ENCODE measurements at places on chromosomes 13 and 19.

DNA sequence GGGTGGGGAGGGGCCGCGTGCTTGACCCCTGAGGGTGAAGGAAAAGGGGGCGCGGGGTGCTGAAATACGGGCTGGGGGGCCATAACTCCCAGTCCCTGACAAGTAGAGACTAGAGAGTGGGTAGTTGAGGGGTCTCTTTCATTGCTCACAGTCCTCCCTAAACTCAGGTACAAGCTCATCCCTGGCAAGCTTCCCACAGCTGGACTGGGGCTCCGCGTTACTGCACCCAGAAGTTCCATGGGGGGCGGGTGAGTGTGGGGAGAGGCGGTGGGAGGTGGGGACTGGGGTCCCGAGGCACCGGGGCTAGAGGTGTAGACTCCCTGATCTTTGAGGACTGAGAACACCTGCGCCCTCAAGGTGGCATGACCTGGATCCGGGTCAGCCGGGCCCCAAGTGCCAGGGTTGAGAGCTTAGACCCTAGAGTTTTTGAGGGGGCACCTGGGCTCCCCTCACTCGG is 1.3 kb downstream of the ETV2 start:
- DNase-seq, result no peak

DNA sequence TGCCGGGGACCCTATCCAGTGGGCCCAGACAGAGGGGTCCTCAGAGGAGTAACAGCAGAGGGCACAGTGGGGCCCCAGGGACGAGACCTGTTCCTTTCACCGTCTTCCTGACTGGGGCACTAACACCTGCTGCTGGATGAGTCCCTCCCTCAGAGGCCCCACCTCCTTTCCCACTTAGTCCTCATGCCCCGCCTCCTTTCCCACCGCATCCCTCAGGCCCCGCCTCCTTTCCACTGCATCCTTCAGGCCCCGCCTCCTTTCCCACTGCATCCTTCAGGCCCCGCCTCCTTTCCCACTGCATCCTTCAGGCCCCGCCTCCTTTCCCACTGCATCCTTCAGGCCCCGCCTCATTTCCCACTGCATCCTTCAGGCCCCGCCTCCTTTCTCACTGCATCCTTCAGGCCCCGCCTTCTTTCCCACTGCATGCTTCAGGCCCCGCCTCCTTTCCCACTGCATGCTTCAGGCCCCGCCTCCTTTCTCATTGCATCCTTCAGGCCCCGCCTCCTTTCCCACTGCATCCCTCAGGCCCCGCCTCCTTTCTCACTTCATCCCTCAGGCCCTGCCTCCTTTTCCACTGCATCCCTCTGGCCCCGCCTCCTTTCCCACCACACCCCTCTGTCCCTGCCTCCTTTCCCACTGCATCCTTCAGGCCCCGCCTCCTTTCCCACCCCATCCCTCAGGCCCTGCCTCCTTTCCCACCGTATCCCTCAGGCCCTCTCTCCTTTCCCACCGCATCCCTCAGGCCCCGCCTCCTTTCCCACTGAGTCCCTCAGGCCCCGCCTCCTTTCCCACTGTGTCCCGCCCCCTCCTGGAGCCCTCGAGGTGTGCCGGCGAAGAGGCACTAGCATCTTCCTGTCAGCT is 6.7 kb downstream of the SPPL2B start:
- DNase-seq, result no peak

DNA sequence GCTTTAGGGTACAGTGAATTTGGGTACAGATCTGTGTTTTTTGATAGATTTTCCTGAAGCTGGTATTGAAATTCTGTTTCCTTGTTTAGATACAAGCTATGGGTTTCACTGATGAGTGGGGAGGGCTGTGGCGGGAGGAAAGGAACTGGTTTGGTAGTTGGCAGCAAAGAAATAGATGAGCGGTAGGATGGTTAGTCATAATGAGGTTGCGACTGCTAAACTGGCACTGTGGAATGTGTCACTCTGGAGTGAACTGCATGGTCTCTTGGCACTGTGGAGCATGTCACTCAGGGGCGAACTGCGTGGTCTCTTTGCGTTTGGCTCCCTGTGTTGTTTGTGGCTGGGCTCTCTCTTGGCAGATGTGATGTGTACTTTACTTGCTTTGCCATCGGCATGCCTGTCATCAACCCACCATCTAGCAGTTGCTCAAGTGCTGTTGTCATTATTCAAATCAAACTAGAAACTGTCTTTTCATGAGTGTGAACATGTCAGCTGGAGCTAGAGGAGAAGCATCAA is 82.1 kb downstream of the ATP8A2 start:
- no peak for DNase-seq

- peak; percentile 5 for DNase-seq
Observed at GRCh38 chr19:56566904-56567273, 379 bp upstream of the ZNF470 start.

- DNase-seq, result no peak
Observed at GRCh38 chr19:1063030-1063908, 3.7 kb upstream of the ARHGAP45 start.

GRCh38 chr19:47093841-47094240 is 19.7 kb downstream of the ZC3H4 start:
- no peak for DNase-seq

- no peak for DNase-seq
Observed at GRCh38 chr13:24605923-24606372, 74.3 kb upstream of the ATP12A start.

DNA sequence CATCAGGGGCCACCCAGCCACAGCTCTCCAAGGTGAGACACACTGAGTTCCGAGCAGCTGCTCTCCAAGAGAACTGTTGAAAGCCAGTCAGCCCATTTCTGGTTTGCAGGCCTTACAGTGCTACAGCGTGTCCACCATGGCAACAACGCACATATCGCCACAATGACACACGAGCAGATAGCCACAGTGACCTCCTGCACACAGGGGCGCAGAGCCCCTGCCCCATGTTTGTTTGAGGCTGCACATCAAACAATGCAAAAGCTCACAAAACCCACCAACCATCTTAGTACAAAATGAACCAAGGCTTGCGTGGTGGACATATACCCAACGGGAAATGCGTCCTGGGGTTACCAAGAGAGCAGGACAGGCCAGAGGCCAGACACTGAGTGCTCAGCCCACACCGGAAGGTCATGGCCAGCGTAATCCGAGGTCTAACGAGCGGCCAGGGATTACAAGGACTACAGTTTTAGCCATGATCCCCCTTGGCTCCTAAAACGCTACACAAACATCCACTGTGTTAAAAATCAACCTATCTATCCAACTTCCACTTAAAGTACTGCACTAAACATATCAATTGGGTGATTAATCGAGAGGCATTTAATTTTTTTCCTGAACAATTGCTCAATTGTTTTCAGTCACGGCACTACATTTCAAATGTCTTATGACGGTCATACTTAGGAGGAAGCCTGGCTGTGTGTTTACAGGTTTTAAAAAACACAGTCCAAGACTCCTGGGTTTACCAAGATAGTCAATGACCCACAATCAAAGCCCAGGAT is 56.0 kb downstream of the STK24 start:
- DNase-seq, result no peak

DNA sequence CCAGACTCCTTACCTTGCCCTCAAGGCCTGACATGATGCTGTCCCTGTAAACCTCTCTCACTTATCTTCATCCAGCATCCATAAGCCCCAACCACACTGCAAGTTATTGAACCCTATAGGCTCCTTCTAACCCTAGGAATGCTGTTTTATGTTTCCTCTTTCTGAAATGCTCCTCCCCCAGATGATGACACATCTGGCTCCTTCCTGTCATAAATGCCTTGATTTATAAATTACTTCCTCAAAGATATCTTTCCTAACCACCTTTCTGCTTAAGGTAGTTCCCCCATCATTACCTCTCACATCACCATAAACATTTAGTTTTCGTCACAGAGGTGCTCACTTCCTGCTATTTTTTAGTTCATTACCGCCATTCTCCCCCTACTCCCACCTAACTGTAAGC is 12.3 kb downstream of the RUBCNL start:
- DNase-seq, result no peak

DNA sequence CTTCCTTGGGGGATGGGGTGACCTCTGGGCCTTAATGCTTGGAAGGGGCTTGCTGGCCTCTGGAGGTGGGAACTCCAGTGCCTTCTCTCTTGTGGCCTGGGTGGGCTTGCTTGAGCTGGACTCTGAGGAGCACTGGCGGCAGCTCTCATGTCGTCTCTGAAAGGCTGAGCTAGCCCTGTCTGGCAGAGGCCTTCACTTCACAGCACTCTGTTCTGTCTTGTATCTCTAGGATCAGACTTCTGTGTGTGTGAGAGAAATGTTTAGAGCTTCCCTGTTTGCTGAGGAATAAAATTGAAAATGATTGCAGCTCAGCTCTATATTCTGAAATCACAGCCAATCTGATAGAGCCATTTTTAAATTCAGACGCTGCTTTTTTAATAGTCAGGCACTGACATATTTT is 185.3 kb downstream of the KCNRG start:
- no peak for DNase-seq

GRCh38 chr13:52994865-52995264 is 33.7 kb upstream of the OLFM4 start:
- no peak for DNase-seq

DNA sequence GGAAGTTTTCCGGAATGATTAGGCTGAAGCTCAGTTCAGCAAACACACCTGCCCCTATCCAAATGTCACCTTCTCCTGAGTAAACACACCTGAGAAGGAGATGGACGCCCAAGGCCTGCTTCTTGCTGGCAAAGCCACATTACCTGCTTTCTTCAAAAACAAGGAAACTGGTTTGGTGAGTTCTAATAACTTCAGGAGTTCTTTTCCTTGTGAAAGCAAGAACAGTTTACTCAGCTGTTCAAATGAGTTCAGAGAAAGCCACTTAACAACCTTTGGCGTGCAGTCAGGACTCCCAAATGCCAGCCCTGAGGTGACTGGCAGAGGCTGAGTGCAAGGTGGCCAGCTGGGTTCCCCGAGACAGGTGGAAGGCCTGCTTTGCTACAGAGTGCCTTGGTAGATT is 160.5 kb downstream of the STK24 start:
- no peak for DNase-seq

- DNase-seq, result no peak
Observed at GRCh38 chr13:60482012-60482411, 85.0 kb downstream of the TDRD3 start.

DNA sequence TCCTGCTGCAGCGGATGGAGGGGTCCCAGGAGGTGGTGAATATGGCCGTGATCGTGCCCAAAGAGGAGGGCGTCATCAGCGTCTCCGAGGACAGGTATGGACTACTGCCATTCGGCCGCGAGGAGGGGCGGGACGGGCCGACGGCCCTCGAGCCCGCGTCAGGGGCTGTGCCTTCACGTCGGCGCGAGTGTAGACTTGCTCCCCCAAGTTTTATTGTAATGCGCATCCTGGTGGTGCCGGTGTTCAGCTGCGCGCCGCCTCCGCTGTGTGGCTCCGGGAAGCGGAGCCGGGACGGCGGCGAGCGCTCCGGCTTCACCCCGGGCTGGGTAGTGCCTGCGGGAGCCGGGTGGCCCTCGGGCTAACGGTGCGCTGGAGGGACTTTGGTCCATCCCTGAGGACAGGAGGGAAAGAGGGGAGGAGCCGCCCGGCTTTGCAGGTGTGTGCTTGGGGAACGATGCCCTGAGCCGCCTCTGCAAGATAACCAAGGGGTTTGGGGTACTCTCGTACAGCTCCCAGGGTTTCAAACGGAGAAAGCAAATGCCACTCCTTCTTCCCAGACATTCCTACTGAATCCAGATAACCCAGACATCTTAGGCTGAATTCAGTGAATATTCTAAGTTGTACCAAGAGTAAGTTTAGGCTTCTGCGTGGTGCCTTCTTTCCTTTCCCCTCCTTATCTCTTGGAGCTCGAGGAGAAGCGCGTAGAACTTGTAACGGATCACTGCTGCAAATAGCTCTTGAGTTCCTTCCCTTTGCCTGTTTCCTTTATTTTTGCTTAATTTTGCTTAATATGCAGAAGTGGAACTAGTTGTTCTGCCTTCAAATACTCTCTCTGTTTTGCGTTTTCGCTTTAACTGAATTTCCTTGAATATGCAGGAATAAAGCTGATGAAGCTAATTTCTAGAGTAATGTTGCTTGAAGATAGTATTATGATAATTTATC is 740 bp downstream of the WDFY2 start:
- DNase-seq, result no peak

DNA sequence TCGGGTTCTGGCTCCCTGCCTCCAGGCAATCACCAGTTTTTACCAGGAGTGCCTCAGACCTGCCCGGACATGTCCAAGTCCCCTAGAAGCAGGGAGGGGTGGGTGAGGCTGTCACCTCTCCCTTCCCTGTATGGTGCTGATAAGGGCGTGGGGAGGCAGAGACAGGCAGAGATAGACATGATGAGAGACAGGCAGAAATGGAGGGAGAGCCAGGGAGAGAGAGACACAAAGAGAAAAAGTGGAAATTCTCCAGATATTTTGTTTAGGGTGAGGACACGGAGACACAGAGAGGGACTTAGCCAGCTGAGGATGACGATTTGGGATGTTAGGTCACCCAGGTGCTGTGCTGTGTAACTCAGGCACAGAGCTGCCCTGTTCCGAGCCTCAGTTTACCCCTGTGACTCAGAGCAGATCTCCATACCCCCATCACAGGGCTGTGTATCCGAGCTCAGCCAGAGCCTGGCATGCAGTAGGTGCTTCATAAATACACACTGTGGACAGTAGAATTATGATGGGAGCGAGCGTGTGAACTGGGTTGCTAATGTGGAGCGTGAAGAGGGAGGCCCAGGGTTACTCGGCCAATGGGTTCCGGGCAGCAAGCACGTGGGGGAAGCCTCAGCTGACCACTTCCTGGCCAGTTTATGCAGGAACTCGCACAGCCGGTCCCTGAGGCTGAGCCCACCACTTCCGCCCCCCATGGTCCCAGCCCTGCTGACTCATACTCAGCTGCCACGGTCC is 11.9 kb upstream of the GDF15 start:
- DNase-seq, result peak; percentile 73

Data from fibroblast of skin of left biceps (primary cell).